ENCODE measurements at places on chromosomes 6 and 20.

- DNase-seq: no peak
Measured at GRCh38 chr6:87393026-87393622, 14.6 kb upstream of the CFAP206 start.

DNA sequence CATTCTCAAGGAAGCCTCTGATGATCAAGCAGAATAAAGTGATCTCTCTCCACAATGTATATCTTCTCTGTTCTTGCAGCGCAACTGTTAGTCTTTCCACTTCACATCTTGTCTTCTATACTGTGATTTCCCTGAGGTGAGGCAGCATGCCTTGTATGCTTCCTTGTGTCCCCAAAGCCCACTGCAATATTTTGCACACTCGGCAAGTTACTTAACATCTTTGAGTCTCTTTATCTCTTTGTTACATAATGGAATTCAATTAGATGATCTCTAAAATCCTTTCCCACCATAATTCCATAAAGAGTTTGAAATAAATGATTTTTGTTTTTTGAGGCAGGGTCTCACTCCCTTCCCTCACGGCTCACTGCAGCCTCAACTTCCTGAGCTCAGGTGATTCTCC, 40.4 kb upstream of the ALDH8A1 start:
- DNase-seq: no peak

DNA sequence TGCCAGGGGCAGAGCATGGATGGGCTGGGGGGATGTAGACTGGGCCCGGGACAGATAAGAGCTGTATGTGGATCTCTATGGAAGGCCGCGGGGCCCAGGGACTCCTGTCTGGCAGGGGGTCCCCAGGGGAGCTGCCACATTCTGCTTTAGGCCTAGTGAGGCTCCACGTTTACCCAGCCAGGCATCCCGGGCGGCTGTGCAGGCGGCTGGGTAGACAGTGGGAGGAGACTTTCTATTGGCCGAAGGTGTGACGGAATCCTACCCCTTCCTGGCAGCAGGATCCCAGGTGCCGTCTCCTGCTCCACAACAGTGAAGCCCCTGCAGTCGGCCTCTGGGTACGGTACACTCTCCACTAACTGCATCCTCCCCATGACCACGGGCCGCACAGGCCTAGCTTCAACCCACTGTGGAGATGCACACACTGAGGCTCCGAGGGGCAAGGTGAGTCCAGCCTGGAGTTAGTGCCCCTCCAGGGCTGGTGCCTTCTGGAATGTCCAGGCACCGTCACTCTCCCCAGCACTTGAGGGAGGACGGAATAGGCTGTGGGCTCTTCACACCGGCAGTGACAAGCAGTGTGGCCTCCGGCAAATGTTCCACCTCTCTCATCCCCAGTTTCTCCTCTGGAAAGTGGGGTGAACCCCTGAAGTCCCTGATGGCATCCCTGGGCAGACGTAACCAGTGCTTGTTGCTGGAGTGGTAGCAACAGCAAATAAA, 36.8 kb upstream of the ZBP1 start:
- DNase-seq: peak; percentile 30

GRCh38 chr6:119348748-119349360, 707 bp downstream of the MAN1A1 start:
- DNase-seq: no peak

GRCh38 chr6:28251661-28252008, 434 bp downstream of the ZKSCAN4 start:
- no peak for DNase-seq

DNA sequence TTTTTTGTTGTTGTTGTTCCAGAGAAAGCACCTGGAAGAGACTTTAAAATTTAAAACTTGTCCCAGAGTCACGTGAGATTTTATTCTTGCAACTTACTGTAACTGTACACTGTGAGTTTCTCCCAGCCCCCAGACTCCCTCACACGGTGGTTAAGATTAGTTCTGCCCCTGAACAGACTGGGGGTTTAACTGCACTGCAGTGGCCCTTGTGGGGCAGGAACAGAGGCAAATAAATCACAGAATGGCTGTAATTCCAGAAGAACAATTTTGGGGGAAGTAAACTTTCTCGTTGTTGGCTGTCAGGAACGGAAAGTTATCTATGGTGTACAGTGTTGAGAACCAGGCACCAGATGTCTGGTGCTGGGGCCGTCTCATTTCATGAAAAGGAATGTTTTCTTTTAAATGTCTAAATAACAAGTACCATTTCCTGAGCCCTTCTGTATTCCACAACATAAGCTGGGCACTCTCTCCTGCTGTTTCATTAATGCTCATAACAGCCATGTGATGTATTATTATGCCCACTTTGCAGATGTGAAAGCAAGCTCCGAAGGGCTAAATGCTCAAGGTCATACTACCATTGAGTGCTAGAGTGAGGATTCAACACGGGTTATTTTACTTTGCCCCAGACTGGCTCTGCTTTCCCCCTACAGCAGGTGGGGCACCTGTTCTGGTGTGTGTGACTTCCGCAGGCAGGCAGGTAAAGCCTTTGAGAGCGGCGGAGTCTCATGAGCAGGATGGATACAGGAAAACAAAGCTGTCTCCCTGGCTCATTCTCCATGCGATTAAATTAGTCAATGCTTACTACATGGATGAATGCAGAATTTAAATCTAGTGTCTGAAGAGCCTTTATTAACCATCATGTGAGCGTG, 30.5 kb downstream of the CNKSR3 start:
- DNase-seq: no peak

DNA sequence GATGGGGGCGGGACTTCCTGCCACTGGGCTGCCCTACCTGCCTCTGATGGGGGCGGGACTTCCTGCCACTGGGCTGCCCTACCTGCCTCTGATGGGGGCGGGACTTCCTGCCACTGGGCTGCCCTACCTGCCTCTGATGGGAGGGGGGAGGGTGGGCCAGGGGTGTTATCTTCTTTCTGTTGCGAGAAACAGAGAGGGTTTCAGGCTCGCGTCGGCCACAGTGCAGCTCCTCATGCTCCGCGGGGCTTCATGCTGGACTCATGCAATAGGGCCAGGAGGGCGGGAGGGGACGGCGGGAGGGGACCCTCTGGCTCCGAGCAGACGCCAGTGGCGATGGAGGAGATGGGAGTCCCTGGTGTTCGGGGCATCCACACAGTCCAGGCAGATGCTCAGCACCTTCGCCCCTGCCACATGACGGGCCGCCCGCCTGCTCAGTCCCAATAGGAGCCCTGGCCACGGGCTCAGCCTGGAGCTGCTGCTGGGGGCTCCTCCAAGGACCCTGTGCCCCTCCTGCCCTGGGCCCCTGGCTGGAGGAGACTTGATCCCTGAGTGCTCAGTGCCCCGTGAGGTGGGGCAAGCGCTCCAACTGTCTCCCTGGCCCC, 48.8 kb upstream of the CHRNA4 start:
- no peak for DNase-seq

DNA sequence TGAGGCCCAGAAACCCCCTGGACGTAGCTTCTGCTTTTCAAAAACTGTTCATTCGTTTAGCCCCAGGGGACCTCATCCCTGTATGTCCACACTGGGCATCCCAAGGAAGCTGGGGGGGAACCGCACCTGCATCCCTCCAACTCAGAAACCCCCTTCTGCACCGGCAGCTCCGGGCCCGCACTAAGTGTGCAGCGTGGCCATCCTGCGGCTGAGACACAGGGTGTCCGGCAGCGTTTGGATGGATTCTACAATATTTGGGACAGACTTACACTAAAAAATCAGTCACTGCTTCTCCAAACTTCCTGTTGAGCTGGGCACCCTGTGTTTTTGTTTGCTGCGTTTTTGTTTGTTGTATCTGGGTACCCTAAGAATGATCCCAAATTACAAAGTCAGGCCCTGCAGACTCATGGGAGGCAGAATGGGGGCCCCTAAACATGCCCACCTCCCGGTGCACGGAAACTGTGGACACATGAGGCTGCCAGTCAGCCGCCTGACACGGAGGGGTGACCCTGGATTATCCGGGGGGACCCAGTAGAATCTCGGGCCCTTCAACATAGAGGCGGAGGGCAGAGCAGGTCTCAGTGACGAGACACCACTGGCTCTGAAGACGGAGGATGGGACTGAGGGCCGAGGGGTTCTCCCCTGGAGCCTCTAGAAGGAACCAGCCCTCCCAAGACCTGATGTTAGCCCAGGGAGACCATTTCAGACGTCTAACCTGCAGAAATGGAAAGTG, 88.2 kb upstream of the BHLHE23 start:
- no peak for DNase-seq

- no peak for DNase-seq
Measured at GRCh38 chr6:118253741-118254140, 294.4 kb upstream of the PLN start.

- peak; percentile 51 for DNase-seq
Measured at GRCh38 chr6:152206072-152206818, 398.8 kb downstream of the ESR1 start.

DNA sequence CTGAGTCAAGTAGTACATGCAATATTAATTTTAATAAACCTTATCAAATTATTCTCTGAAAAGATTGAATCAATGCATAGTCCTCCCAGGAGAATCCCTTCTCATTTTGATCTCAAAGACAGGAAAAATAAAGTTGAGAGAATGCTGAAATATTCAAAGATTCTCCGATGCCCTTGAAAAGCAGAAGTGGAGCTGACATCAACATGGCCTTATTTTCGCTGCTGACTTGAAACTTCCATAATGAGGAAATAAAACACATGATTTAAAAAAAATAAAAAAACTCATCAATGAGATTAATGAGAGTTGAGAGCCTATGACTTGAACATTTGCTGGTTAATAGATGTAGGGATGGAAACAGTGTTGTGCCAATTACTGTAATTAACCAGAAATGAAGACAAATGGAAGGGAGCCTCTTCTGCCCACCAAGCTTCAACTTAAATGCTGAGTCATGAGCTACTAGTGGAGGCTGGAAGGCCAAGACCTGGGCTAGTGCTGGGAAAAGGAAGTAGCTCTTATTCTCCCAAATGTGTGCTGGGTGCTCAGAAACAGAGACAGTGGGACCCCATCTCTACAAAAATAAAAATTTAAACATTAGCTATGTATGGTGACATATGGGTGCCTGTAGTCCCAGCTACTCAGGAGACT, 139.9 kb downstream of the BFSP1 start:
- DNase-seq: no peak

DNA sequence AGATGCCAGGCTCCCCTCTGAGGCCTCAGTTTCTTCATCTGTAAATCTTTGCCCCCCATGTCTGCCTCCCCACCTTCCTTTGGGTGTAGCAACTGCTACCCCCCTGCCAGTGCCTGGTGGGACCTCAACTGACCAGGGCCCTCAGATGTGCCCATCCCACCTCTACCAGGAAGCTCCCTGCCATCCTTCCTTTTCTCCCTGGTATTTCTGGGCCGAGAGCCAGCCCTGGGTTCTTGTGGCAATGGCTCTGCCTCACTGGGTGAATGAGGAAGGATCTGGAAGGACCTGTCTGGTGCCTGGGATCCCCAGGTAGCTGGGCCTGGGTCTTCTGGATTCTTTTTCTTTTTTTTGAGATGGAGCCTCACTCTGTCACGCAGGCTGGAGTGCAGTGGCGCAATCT, 141.1 kb upstream of the RNF24 start:
- DNase-seq: no peak

DNA sequence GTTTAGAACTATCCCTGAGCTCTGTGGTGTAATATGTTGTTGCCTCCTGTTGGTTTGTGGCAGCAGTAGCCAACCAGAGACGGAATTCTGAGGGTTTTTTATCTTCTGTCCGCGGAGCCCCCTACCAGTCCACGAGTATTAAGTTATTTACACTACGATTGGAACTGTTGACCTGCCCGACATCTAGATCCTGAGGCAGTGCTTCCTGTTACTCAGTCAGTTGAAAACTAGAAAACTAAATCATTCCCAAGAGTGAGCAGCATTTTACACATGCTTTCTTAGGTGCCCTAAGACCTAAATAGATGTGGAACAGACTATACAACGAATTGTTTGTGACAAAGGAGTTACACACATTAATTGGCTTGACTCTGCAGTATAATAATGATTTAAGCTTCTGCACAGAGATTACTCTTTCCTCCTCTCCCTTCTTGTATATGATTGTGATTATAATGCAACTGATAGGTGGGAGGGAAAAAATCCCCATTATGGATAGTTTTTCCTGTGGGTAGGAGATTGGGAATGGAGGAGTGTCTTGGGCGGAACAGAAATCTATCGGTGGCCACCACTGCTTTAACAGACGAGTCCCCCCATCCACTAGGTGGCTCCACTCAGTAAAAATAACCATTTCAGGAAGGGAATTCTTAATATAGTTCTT, 1.7 kb downstream of the LOC128125822 start:
- DNase-seq: no peak

GRCh38 chr6:157064502-157064901, 258.8 kb downstream of the TMEM242 start:
- DNase-seq: no peak

GRCh38 chr20:50274570-50275430, 84.2 kb downstream of the CEBPB start:
- peak; percentile 90 for DNase-seq

DNA sequence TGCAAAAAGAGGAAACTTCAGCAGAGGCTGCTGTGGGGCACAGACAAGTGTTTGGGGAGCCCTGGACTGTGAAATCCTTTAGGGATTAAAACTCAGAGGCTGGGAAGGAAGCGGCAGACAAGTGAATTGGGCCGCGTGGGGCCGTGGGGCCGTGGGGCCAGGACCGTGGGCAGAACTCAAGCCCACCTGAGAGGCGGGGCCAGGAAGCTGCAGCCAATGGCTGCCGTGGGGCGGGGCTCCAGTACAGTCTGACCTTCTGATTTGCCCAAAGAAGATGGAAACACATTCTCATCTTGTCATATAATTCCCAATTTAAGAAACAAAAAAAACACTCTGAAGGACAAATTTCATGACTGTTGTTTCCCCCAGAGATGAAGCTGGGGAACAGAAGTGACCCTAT, 55.4 kb downstream of the ANKRD60 start:
- DNase-seq: peak; percentile 9

GRCh38 chr20:14611479-14611878, 274.1 kb upstream of the FLRT3 start:
- no peak for DNase-seq

DNA sequence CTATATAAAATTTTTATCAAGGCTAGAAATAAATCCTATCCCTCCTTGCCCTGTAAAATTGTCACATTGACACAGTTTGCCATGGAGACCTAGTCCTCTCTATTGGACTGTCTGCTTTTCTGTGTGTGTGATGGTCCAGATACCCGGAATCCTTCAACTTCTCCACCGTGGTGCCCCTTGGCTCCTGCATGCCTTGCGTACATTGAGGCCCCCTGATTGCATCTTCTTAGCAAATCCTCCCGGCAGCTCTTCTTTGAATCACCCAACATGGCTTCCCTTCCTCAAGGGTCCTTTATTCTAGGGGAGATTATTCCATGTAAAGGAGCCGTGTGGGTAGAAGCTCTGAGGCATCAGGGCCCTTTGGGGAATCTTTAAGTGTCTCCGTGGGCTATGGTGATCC, 219.5 kb downstream of the CDC5L start:
- no peak for DNase-seq

GRCh38 chr20:49237531-49237930, 18.3 kb downstream of the DDX27 start:
- DNase-seq: no peak

Data from Right ventricle myocardium superior (tissue), 1 donor.